ENCODE measurements at places on chromosomes 16 and 17. TPM values are rescaled to one million over a fixed set of nuclear protein-coding genes. Genes with fewer than 3 reads are reported as not detected.

DNA sequence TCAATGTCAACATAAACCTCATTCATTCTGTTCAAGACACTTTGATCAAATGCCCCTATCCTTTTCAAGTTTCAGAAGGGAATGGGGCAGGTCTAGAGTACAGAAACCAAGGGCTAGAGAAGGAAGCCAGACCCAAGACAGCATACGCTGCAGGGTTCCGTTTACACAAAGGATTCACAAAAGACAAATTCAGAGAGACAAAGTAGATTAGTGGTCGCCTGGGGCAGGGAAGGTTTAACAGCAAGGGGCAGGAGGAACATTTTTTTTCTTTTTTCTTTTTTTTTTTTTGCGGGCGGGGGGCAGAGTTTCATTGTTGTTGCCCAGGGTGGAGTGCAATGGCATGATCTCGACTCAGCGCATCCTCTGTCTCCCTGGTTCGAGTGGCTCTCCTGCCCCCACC is 19.9 kb upstream of the TRAP1 start:
- DNase-seq = no peak

MMP28 gene
- not detected for total RNA-seq

GRCh38 chr17:61057257-61057656 is 342.4 kb upstream of the TBX2 start:
- DNase-seq = no peak

DNA sequence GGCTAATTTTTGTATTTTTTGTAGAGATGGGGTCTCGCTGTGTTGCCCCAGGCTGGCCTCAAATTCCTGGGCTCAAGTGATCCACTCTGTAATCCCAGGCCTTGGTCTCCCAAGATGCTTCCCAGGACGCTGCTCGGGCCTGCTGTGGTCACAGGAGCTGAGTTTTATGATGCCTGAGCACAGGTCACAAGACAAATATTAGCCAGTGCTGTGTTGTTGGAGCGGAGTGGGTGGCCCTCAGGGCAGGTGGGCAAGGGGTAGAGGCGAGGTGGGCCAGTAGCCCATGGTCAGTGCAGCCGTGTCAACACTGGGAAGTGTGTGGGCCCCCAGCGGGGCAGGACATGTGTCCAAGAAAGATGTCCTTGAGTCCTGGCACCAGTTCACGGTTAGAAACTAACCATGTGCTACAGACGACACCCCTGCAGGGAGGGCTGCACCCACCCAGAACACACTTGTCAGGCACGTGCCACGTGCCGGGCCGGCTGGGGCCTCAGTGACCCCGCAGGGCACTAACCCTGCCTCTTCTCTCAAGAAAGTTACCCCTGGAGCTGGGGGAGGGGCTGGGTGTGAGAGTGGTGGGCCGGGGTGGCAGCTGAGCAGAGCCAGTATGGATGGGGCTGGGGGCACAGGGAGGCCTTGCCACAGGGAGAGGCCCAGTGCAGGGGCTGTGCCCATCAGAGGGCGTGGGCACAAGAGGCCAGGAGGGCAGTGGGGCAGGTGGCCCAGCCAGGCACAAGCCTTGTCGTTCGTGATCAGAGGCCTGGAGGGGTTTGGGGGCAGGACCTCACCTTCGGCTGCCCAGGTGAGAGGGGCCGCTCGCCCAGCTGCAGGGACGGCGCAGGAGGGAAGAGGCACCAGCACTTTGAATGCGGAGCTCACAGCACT is 103.1 kb upstream of the CHMP6 start:
- no peak for DNase-seq

DNA sequence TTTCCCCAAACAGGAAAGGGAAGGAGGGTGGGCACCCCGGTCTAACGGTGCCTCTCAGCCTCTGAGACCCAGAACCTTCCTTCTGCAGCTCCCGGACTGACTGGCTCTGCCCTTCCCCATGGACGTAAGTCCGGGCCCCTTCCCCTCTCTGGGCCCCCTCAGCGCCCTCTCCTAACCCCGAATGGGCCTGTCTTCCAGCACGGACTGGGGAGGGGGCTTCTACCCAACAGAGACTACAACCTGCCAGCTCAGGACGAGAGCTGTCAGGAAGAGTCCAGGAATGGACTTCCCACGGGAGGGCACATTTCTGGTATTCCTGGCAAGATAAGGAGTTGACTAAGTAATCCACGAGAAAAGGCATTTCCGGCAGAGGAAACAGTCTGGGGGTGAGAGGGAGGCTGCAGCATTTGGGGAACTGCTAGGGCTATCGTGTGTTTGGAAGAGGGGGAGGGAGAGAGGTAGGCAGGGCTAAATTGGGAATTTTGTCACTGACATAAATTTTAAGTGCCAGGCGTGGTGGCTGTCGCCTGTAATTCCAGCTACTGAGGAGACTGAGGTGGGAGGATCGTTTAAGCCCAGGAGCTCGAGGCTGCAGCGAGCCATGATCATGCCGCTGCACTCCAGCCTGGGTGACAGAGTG is 12.1 kb upstream of the ALDOA start:
- DNase-seq = no peak

ABCC6 gene
- total RNA-seq = not detected

SMIM5 gene
- not detected for total RNA-seq

DNA sequence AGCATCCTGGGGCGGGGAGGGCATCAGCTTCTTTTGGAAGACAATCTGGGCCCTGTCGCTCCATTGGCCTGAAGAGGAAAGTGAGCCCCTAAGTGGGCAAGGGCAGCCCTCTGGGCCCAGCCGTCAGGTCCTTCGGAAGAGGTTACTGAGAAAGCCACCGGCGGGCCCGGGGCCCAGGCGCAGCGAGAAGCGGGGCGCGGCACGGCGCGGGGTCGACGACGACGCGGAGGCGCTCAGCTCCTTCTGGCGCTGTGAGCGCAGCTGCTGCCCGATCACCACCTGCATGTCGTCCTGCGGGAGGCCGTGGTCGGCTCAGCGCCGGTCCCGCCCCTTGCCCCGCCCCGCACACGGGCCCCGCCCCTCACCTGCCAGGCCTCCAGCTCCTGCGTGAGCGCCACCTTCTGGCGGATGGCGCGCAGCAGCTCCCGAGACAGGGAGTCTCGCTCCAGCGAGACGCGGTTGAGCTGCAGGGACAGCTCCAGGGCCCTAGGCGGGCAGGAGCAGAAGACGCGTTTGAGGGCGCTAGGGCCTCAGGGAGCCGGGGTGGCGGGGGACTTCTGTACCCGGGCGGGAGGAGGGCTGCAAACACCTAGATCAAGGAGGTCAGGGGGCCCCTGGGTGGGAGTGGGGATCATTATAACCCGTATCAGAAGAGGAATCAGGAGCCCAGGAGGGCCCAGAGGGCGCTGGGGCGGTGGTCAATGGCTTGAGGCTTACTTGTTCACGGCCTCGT is 4.3 kb downstream of the THOC6 start:
- DNase-seq = peak; percentile 23

- DNase-seq = peak; percentile 40
Observed at GRCh38 chr17:76696763-76697701, 13.7 kb downstream of the MXRA7 start.

DNA sequence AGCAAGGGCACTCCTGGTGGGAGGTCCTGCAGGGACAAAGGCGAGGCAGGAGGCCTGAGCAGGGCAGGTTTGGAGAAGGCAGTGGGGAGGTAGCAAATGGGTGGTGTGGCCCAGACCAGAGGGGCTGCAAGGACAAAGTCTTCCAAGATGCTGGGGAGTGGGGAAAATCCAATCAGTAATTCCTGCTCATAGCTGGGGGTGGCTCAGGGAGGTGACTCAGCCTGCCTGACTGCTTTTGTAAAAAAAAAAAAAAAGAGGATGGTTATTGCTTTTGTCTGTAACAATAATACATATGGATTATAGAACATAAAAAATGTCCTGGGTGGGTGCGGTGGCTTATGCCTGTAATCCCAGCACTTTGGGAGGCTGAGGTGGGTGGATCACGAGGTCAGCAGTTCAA is 5.2 kb downstream of the IL34 start:
- no peak for DNase-seq

Data from GM12878 (cell line).